Esophagus muscularis mucosa (tissue), 4 donors: ENCODE measurements at places on chromosomes 12 and 14. TPM values are rescaled to one million over a fixed set of nuclear protein-coding genes. Genes with fewer than 3 reads are reported as not detected.

The RNF41 gene
- 165 TPM for total RNA-seq

The ZBTB25 gene
- total RNA-seq = 11.3 TPM

The OR8S1 gene
- not detected for total RNA-seq

The RERGL gene
- 5.0 TPM for total RNA-seq

The RNASE4 gene
- 61.9 TPM for total RNA-seq

The USP15 gene
- 50.2 TPM for total RNA-seq

The HOXC9 gene
- total RNA-seq = not detected

- H3K4me1 ChIP-seq = peaks cover 6% of the 10 kb centered on the region
- H3K27ac ChIP-seq = no peak overlapping the region
- no peak for DNase-seq
- H3K36me3 ChIP-seq = no peaks in the 10 kb centered on the region
- H3K4me3 ChIP-seq = no peak overlapping the region
These were observed 25.1 kb downstream of the PRKAB1 start for GRCh38 chr12:119692997-119693396.

- no peak overlapping the region for H3K27ac ChIP-seq
- no peaks in the 10 kb centered on the region for H3K27me3 ChIP-seq
- no peaks in the 10 kb centered on the region for H3K36me3 ChIP-seq
- H3K4me3 ChIP-seq = no peak overlapping the region
These were observed 3.4 kb upstream of the ABCB9 start for GRCh38 chr12:122969676-122970075.

- no peak overlapping the region for H3K4me3 ChIP-seq
- no peaks in the 10 kb centered on the region for H3K4me1 ChIP-seq
- H3K27me3 ChIP-seq = no peaks in the 10 kb centered on the region
- no peaks in the 10 kb centered on the region for H3K36me3 ChIP-seq
- no peak overlapping the region for H3K27ac ChIP-seq
These were observed 275.2 kb upstream of the CRY1 start for GRCh38 chr12:107368586-107368985.

GRCh38 chr12:125567581-125567980 lies 502.3 kb downstream of the AACS start:
- no peaks in the 10 kb centered on the region for H3K36me3 ChIP-seq
- DNase-seq = no peak
- peaks cover 17% of the 10 kb centered on the region for H3K4me1 ChIP-seq
- no peak overlapping the region for H3K4me3 ChIP-seq
- H3K27ac ChIP-seq = no peak overlapping the region

DNA sequence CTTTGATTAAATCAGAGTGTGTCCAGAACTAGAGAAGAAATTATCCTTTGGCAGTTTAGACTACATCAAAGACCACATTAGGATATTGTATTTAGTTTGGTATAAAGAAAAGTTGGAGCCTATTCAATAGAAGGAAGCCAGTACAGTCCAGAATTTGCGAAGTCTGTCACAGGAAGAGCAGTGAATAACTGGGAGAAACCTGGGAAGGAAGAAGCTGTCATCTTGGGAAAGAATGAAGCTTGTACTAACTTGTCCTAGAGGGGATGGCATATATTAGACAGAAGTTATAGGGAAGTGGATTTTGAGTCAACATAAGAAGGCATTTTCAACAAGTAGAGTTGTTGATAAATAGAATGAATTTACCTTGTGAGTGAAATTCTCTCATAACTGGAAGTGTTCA lies 386.7 kb downstream of the LRIG3 start:
- H3K4me1 ChIP-seq = peaks cover 32% of the 10 kb centered on the region
- no peak overlapping the region for H3K27ac ChIP-seq
- H3K27me3 ChIP-seq = no peaks in the 10 kb centered on the region
- H3K4me3 ChIP-seq = no peak overlapping the region

GRCh38 chr14:92473261-92473968 lies 40.2 kb upstream of the RIN3 start:
- no peak overlapping the region for H3K4me3 ChIP-seq
- H3K36me3 ChIP-seq = no peaks in the 10 kb centered on the region
- H3K4me1 ChIP-seq = peaks cover 9% of the 10 kb centered on the region

DNA sequence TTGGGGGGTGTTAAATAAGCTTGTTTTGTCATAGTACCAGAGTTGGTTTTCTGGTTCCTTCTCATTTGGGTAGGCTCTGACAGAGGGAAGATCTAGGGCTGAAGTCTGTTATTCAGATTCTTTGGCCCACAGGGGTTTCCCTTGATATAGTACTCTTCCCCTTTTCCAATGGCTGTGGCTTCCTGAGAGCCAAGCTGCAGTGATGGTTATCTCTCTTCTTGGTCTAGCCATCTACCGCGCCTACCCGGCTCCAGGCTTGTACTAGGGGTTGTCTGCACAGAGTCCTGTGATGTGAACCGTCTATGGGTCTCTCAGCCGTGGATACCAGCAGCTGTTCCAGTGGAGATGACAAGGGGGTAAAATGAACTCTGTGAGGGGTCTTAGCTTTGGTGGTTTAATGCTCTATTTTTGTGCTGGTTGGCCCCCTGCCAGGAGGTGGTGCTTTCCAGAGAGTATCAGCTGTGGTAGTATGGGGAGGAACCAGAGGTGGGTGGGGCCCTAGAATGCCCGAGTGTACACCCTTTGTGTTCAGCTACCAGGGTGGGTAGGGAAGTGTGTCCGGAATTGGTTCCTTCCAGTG lies 209.7 kb downstream of the GPHN start:
- H3K27me3 ChIP-seq = no peaks in the 10 kb centered on the region
- DNase-seq = no peak
- no peaks in the 10 kb centered on the region for H3K36me3 ChIP-seq
- no peaks in the 10 kb centered on the region for H3K4me1 ChIP-seq
- no peak overlapping the region for H3K4me3 ChIP-seq

DNA sequence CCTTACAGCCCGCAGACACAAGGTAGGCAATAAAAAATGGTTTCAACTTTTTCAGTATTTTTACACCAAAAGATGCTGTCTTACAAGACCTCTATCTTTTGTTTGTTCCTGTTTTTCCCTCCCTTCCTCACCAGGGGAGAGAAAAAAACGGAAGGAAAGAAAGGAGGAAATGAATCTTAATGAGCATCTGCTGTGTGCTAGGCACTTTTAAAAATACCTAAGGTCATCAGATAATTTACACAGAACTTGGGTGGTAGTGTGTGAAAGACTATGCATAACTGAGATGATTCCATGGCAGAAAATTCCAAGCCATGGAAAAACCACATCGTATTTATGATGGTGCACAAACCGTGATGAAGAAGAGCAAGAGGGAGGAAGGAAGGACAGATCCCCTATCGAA lies 121.2 kb downstream of the DIP2B start:
- H3K27ac ChIP-seq = no peak overlapping the region
- H3K36me3 ChIP-seq = peaks cover 14% of the 10 kb centered on the region
- peaks cover 19% of the 10 kb centered on the region for H3K4me1 ChIP-seq
- H3K27me3 ChIP-seq = no peaks in the 10 kb centered on the region
- no peak for DNase-seq

DNA sequence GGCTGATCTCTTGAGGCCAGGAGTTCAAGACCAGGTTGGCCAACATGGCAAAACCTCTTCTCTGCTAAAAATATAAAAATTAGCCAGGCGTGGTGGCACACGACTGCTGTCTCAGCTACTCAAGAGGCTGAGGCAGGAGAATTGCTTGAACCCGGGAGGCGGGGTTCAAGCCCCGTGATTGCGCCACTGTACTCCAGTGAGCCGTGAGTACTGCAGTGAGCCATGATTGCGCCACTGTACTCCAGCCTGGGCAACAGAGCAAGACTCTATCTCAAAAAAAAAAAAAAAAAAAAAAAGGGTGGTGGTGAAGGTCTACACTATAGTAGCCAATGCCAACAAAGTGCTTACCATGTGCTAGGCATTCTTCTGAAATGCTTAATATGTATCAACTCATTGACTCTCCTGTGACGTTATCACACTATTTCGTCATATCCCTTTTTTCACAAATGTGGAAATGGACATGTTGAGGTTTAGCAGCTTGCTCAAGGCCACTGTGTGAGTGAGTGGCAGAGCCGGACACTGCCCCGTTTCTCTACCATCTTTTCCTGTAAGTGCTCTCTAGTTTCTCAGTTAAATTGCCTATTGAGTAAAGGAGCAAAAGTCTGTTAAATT lies 59.6 kb downstream of the GNS start:
- no peaks in the 10 kb centered on the region for H3K27me3 ChIP-seq
- H3K4me3 ChIP-seq = no peak overlapping the region
- DNase-seq = no peak

DNA sequence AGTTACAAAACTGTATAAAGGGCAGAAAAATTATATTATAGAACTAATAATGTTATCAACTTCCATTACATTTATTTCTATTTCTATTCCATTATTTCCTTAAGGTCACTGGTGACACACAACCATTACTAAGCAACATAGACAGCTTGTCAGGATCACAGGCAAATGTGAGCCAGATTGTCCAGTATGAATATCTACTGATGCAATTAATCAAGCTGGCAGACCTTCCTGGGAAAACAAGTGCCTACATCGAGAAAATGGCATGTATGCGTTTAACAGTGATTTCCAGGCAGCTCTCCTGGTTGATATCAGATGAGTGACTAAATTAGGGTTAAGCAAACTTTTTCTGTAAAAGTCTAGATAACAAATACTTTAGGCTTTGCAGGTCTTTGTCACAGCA lies 36.9 kb upstream of the TSPAN8 start:
- H3K4me3 ChIP-seq = no peak overlapping the region
- H3K36me3 ChIP-seq = no peaks in the 10 kb centered on the region
- no peaks in the 10 kb centered on the region for H3K27me3 ChIP-seq
- no peak overlapping the region for H3K27ac ChIP-seq
- no peak for DNase-seq

GRCh38 chr12:13562915-13563742 lies 366.6 kb downstream of the EMP1 start:
- H3K27me3 ChIP-seq = no peaks in the 10 kb centered on the region
- no peak overlapping the region for H3K27ac ChIP-seq
- H3K4me1 ChIP-seq = no peaks in the 10 kb centered on the region
- no peak overlapping the region for H3K4me3 ChIP-seq
- no peaks in the 10 kb centered on the region for H3K36me3 ChIP-seq

DNA sequence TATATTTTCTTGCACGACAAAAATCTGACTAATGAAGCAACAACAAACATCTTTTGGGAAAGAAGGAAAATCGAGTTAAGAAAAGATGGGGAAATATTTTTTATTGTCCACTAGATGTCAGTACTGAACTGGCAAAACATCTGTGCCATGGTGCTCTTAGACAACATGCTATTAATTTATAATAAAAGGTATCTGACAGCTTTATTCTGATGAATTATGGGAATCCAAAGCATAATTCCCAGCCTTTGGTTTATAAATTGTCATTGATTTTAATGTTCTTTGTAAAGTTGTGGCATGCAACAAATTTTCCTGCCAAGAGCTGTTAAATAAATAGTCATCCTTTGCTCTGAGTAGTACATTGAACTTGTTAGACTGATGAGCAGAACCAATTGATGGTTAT lies 231.2 kb downstream of the ETNK1 start:
- H3K27me3 ChIP-seq = no peaks in the 10 kb centered on the region
- H3K4me1 ChIP-seq = peaks cover 19% of the 10 kb centered on the region
- H3K27ac ChIP-seq = no peak overlapping the region
- peak overlapping the region; percentile 17 for H3K4me3 ChIP-seq
- no peak for DNase-seq

GRCh38 chr12:24418157-24418556 lies 468.7 kb upstream of the SOX5 start:
- H3K36me3 ChIP-seq = no peaks in the 10 kb centered on the region
- no peak overlapping the region for H3K4me3 ChIP-seq
- no peaks in the 10 kb centered on the region for H3K4me1 ChIP-seq
- DNase-seq = no peak

GRCh38 chr14:95026851-95027463 lies 130.4 kb downstream of the DICER1 start:
- H3K4me3 ChIP-seq = no peak overlapping the region
- no peaks in the 10 kb centered on the region for H3K4me1 ChIP-seq

DNA sequence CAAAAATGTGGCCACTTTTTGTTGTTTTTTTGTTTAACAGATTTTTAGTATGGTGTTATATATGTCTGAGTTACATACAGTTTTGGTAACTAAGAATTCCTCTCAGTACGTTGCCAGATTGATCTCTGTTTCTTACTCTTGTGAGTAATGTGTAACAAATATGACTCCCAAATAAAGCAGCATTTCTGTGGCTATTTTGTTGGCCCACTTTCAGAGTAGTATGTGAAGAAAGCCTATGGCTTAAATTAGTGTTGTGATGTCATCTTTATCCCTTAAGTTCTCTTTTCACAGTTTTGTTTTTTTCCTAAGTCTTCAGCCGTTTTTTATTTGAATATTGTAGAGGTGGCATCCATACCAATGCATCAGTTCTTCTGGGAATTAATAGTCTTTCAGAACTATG lies 10.7 kb downstream of the PCNX4 start:
- peaks cover 32% of the 10 kb centered on the region for H3K4me1 ChIP-seq
- H3K27ac ChIP-seq = no peak overlapping the region
- no peaks in the 10 kb centered on the region for H3K27me3 ChIP-seq
- no peak for DNase-seq
- H3K36me3 ChIP-seq = peaks cover 5% of the 10 kb centered on the region

DNA sequence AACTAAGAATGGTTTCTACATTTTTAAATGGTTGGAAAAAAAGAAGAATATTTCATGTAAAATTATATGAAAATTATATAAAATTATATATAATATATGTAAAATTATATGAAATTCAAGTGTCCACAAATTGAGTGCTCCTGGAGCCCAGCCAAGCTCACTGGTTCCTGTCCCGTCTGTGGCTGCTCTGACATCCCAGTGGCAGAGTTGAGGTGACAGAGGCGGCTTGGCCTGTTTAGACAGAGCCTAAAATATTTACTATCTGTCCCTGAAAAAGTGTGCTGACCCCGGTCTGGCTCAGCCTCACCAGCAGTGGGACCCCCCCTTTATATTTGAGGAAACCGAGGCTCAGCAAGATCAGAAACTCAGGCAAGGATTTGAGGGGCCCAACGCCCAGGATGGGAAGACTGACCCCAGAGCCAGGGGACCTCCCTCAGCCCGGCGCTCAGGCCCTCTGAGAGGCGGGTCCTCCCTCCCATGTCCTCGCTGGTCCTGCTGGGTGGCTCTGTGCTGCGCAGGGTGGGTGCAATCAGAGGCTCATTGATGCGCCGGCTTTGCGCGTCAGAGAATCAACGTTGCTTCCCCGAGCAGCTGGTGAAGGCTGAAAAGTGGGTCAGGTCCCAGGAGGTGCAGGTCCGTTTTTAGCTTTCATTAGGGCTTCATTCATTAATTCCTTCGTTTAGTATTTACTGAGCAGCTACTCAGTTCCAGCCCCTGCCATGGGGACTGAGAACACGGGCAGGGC lies 21.5 kb upstream of the BEGAIN start:
- H3K36me3 ChIP-seq = no peaks in the 10 kb centered on the region
- H3K27ac ChIP-seq = no peak overlapping the region
- no peak for DNase-seq
- H3K4me3 ChIP-seq = no peak overlapping the region
- no peaks in the 10 kb centered on the region for H3K27me3 ChIP-seq

GRCh38 chr14:58690801-58691516 lies 53.2 kb downstream of the DACT1 start:
- no peak overlapping the region for H3K4me3 ChIP-seq
- no peaks in the 10 kb centered on the region for H3K27me3 ChIP-seq
- no peaks in the 10 kb centered on the region for H3K36me3 ChIP-seq
- no peak for DNase-seq
- no peak overlapping the region for H3K27ac ChIP-seq
- no peaks in the 10 kb centered on the region for H3K4me1 ChIP-seq
